T-helper 22 cell (primary cell): ENCODE measurements at places on chromosomes 2 and 18.

DNA sequence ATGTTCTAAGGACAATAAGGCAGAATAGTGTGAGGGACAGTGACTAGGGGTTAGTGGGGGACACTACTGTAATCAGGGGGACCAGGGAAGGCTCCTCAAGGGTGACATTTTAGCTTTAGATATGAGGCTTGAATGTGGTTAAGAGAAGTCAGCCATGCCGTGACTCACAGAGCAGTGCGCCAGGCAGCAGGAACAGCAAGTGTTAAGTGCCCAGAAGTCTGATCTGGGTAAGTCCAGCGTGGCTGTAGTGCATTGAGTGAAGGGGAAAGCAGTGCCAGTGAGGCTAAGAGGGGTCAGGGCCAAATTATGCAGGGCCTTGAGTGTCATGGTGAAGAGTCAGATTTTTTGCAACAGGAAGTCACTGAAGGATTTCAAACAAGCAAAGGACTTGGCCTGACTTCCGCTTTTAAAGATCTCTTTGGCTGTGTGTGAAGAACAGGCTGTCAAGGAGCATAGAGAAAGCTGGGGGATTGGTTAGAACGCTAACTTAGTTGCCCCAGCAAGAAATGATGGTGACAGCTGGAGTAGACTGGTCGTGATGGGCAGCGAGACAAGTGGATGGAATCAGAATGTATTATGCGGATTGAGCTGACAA is 151.5 kb downstream of the MSH2 start:
- no peak for DNase-seq

- DNase-seq = no peak
Measured at GRCh38 chr2:204931562-204931961, 386.3 kb downstream of the PARD3B start.

- no peak for DNase-seq
Measured at GRCh38 chr2:67258831-67259230, 138.3 kb upstream of the ETAA1 start.

- DNase-seq = no peak
Measured at GRCh38 chr2:168365094-168365621, 90.9 kb upstream of the CERS6 start.

GRCh38 chr2:32910883-32911598 is 35.7 kb upstream of the LTBP1 start:
- DNase-seq = no peak

DNA sequence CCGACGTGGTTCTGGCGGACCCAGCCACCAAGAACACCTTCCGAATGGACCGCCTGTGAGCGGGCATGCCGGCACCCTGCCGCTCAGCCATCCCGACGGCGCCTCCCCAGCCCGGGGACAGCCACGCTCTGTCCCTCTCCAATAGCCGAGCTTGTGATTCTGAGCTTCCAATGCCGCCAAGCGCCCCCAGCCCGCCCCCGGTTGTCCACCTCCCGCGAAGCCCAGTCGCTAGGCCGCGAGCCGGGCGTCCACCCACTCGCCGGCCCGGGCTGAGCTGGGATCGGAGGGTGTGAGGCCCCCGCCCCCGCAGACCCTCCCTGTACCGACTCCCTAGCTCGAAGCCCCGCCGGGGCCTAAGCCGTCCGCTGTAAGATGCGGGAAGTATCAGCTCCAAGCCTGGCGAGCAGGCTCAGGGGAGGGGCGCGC is 1195.1 kb upstream of the CHAC2 start:
- DNase-seq = no peak

- no peak for DNase-seq
Measured at GRCh38 chr2:102147935-102148334, 5.4 kb downstream of the IL1R1 start.

- DNase-seq = no peak
Measured at GRCh38 chr2:171044416-171044815, 115.4 kb downstream of the GORASP2 start.

DNA sequence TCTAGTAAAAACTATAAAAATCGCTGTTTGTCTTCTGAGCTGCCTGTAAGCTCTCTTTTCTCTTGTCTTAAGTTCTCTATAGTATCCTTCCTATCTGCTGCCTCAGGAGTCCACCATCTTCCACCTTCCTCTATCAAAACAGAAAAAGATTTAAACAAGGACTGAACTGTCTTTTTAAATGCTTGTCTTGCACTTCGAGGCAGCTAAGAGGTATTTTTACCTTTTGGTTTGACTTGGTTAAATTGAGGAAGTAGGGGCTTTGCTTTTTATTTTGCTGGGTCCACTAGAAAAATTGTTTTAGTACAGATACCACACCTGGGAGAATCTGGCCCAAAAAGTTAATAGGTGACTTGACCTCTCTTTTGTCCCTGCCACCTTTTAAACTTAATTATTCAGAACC is 12.2 kb downstream of the SESTD1 start:
- DNase-seq = no peak

DNA sequence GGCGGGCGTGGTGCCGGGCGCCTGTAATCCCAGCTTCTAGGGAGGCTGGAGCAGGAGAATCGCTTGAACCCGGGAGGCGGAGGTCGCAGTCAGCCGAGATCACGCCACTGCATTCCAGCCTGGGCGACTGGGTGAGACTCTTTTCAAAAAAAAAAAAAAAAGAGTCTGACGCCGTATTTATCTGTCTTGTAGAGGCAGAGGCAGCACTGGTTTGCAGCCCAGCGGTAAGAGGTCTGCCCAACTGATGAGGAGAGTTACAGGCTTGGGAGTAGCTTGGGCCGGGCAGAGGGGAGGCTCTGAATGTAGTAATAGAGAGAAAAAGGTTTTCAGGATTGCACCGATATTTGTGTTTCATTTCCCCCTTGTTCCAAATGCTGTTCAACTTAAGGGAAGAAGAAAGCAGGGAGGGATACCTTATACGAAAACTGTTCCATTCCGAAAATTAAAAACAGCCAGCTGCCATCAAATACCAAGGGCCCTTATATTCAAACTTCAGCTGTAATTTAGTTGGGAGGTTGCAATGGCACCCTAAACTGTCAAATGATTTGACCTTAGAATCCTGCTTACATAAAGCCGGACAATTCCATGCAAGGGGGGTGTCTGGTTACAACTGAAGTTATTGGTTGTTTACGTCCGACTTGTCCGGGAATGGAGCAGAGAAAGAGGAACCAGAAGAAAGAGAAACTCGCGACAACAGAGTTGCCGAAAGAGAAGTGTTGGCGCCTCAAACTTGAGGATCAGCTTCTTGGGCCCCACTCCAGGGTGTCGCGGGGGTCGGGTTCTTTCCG is 9.2 kb upstream of the SP9 start:
- DNase-seq = no peak

DNA sequence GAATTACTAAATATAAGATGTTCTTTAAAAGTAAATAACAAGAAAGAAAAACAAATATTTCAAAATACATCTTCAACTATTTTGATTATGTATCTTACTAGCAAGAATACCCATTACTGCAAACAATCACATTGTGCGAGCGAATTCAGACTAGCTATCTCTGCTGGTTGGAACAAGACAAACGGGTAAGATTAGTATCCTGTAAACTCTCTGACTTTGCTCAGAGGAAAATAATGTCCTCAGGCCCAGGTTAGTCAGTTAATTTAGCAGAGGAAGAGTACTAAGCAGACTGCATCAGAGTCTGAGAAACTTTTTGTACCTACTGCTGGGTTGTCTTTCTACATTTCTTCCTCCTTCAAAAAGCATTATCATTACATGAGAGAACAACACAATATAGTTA is 50.4 kb upstream of the MCM6 start:
- DNase-seq = no peak

DNA sequence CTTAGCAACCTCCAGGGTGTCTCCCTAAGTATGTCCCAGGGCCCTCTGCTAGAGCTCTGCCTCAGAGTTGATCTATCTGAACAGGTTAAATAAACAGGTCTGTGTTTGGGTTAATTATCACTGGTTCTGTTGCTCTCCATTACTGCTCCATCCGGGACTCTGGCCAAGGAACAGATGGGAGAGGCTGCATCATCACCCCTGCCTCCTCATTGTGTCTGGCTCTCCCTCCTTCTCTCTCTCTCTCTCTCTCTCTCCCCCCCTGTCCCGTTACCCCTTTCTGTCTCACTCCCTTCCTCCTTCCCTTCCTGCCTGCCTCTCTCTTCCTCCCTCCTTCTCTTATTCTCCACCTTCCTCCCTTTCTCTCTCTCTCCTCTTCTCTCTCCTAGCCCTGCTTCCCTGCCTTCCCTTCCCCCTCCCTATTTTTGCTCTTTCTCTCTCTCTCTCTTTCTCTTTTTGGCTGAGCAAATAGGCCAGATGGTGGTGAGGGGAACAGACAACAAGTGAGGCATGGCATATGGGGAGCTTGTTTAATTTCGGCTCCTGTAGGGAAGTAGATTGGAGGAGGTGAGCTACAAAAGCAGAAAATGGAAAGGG is 62.1 kb downstream of the SETBP1 start:
- DNase-seq = no peak

GRCh38 chr2:120464448-120464931 is 118.6 kb downstream of the INHBB start:
- no peak for DNase-seq
